ENCODE measurements at places on chromosomes 7 and 10. TPM values are rescaled to one million over a fixed set of nuclear protein-coding genes. Genes with fewer than 3 reads are reported as not detected.

The NUDCD3 gene
- total RNA-seq, result 85.6 TPM

GRCh38 chr7:100475549-100475948 lies 3.5 kb downstream of the TSC22D4 start:
- DNase-seq, result no peak

- DNase-seq, result no peak
Measured at GRCh38 chr7:43486634-43487033, 96.3 kb upstream of the STK17A start.

GRCh38 chr7:52749880-52750279 lies 285.6 kb upstream of the POM121L12 start:
- DNase-seq, result no peak

- no peak for DNase-seq
Measured at GRCh38 chr10:88168171-88169036, 305.0 kb downstream of the PTEN start.

- no peak for DNase-seq
Measured at GRCh38 chr10:79416578-79417255, 28.7 kb downstream of the ZCCHC24 start.

DNA sequence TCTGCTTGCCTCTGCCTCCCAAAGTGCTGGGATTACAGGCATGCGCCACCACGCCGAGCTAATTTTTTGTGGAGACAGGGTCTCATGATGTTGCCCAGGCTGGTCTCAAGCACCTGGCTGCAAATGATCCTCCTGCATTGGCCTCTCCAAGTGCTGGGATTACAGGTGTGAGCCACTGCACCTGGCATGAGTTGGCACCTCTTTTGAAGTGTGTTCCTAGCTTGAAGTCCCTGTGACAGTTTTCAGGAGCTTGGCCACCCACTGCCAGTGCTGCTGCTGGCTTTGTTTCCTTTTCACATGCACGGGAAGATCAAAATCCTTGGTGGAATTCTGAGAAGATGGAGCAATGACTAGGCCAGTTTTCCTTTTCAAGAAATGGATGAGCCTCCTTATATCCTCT lies 126.3 kb downstream of the NRP1 start:
- DNase-seq, result no peak

The CRYGN gene
- 0.39 TPM for total RNA-seq

- no peak for DNase-seq
Measured at GRCh38 chr10:6396226-6396625, 183.8 kb downstream of the PRKCQ start.

The CCAR1 gene
- 86.6 TPM for total RNA-seq

DNA sequence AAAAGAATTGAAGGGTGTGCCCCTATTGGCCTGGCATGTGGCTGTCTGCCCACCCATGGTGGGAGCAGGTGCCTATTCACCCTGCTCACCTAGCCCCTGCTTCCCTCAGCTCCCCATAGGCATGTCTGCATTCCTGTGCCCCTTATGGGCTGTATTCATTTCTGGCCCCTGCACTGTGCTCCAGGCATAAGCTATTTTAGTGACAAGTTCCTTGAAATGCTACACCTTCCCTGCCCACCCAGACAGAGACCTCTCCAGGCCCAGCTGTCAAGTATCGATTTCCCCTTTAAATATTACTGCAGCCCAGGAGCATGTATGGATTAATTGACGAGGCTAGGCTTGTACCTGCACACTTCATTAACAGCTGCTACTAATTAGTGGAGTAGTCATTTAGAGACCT lies 235.4 kb downstream of the RPS24 start:
- no peak for DNase-seq

Data from CD4-positive, CD25-positive, alpha-beta regulatory T cell (primary cell).